ENCODE measurements at places on chromosomes 1 and 21.

- DNase-seq = peak; percentile 33
Observed at GRCh38 chr1:152917794-152918193, 9.4 kb downstream of the IVL start.

DNA sequence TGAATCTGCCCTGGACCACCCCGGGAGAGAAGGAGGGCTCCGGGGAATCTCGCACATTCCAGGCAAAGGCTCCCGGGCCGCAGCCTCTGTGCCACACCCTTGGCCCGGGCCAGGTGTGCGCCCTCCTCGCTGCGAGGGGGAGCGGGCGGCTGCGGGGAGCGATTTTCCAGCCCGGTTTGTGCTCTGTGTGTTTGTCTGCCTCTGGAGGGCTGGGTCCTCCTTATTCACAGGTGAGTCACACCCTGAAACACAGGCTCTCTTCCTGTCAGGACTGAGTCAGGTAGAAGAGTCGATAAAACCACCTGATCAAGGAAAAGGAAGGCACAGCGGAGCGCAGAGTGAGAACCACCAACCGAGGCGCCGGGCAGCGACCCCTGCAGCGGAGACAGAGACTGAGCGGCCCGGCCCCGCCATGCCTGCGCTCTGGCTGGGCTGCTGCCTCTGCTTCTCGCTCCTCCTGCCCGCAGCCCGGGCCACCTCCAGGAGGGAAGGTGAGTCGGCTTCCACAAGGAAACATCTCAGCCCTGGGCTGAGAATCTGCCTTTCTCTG lies at the start of gene LAMC2:
Gene LAMC2 (plus strand): TSS at position 324 of the 550 bp plus-strand sequence. CDS start 89 bp downstream, at position 413.
- no peak for DNase-seq

- no peak for DNase-seq
Observed at GRCh38 chr1:95138223-95138622, 21.1 kb downstream of the TLCD4 start.

- no peak for DNase-seq
Observed at GRCh38 chr1:15106608-15107007, 46.9 kb upstream of the TMEM51 start.

GRCh38 chr1:99472893-99473292 lies 173.0 kb upstream of the PALMD start:
- peak; percentile 27 for DNase-seq

- DNase-seq = peak; percentile 88
Observed at GRCh38 chr1:152036267-152037216, at the start of gene S100A11. S100A11 (minus strand) TSS chr1:152037004; CDS start chr1:152036915, 89 bp downstream.

DNA sequence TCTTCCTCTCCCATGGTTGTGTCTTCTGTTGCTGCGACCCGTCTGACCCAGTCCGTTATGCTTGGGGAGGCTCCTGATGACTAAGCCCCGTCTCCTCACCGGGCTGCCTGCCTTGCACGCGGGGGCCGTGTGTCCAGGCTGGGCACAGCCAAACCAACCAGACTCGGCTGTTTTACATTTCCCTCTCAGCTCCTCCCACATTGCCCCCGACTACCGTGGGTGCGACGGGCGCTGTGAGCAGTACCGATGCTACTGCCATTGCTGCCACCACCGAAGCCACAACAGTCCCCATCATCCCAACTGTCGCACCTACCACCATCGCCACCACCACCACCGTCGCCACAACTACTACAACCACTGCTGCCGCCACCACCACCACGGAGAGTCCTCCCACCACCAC lies 46.0 kb upstream of the CNTN2 start:
- DNase-seq = no peak

GRCh38 chr1:6869545-6869944 lies 84.3 kb downstream of the CAMTA1 start:
- no peak for DNase-seq

GRCh38 chr1:76764638-76765454 lies 102.4 kb upstream of the ST6GALNAC5 start:
- DNase-seq = peak; percentile 10

DNA sequence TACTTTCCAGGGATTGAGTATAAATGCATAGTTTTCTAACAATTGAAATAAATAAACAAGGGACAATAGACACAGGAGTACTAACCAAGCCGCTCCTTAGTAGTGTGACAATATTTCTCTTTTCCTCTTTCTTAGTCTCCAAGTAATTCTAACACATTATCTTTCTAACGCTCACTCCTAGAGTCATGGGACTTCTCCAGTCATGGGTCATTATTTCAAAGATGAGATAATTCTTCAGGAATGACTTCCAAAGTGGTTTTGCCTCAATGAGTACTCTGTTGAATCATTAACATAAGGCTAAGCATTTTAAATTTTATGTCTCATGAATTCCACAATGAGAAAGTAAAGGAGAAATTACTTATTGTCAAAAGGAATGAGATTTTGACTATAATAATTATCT lies 605.8 kb upstream of the ADAMTS5 start:
- peak; percentile 93 for DNase-seq

- no peak for DNase-seq
Observed at GRCh38 chr1:161009602-161010211, 11.2 kb downstream of the F11R start.

GRCh38 chr21:42338729-42339715 lies 11.8 kb downstream of the TFF2 start:
- no peak for DNase-seq

DNA sequence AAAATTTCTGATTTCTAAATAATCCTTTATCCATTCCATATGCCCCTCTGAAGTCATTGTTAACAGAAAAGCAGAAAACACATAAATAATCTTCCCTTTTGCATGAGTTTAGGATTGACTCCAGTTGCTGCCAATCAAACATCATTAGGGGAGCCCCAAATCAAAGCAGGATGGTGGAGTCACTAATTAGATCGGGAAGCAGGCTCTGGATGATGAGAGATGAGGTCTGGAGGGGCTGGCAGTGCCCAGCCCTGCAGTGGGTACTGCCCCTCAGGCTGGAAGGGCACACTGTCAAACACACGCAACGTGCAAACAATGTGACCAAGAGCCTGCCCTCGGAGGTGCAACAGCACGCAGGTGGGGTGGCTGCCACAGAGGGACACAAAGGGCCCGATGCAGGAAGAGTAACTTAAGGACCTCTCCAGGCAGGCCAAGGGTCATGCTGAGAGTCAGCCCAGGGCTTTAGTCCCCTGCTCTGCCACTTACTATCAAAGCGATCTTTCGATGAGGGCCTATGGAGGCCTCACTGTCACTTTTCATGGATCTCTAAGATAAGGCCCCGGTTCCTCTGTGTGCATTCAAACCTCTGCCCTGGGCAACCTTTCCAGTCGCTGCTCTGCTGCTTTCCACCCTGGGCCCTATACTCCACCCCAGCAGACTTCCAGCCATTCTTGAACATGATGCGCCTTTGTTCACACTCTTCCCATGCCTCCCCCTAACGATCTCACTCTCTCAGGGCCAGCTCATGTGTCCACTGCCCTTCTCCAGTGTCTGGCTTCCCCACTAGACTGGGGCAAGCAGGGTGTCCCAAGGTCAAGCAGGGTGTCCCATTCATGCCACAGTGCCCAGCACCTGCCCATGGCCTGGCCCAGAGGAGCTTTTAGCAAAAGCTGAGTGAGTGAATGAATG lies 98.9 kb downstream of the DMRTB1 start:
- no peak for DNase-seq

GRCh38 chr1:41950820-41951219 lies 32.1 kb upstream of the HIVEP3 start:
- no peak for DNase-seq

DNA sequence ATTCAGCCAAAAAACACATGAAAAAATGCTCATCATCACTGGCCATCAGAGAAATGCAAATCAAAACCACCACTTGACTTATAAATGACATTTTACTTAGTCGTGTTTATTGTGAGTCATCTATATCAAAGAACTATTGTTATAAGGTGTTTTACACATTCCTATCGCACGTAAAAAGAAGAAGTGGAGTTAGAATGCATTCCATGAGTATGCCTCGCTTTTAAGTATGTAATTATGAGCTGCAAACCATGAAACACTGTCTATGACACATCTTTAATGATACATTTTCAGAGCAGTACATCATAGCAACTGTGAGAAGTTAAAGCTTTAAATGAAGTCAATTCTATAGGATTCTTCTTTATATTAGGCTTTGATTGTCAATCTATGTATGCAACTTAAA lies 614.3 kb upstream of the ADAMTS5 start:
- peak; percentile 65 for DNase-seq

DNA sequence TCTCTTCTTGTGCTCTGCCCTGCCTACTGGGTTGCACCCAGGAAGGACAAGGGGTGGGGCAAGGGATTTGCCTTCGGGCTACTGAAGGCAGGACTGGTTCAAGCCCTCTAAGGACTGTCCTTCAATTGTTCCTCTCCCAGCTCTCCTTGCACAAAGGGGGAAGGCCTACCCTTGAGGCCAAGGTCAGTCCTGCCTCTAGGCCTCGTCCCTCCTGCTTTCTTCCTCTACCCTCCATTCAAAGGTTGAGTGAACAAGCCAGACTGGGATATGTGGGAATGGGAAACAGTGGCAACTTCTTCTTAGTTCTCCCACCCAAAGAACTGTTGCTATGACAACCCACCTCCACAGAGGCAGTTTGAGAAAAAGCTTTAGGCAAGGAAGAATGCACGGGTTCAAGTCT lies 2.7 kb downstream of the LURAP1 start:
- no peak for DNase-seq

DNA sequence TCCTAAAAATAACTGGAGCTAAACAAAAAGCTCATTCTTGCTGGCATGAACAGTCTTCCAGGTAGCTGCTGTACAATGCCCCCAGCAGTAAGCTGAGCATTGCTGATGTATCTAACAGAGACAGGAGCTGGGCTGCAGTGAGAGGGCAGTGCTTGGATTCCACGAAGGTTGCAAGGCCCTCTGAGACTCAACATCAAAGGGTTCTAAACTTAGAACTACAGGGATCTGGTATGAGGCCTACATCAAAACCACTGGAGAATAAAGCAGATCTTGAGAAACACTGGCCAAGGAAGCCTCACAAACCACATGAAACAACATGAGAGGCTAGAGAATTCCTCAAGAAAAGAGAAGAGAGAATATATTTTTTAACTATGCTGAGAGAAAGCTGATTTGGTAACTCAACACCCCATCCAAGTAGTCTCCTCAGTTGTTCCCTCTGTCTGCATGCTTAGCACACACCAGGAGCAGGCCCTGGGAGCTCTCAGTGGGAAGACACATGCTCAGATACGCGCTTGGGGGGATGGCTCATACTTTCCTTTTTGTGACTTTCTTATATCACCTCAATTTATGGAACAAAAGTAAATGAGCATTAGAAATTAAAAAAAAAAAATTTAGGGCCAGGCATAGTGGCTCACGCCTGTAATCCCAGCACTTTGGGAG lies 27.7 kb downstream of the DSTYK start:
- no peak for DNase-seq

GRCh38 chr1:1927751-1928150 lies 8.7 kb upstream of the TMEM52 start:
- DNase-seq = no peak

DNA sequence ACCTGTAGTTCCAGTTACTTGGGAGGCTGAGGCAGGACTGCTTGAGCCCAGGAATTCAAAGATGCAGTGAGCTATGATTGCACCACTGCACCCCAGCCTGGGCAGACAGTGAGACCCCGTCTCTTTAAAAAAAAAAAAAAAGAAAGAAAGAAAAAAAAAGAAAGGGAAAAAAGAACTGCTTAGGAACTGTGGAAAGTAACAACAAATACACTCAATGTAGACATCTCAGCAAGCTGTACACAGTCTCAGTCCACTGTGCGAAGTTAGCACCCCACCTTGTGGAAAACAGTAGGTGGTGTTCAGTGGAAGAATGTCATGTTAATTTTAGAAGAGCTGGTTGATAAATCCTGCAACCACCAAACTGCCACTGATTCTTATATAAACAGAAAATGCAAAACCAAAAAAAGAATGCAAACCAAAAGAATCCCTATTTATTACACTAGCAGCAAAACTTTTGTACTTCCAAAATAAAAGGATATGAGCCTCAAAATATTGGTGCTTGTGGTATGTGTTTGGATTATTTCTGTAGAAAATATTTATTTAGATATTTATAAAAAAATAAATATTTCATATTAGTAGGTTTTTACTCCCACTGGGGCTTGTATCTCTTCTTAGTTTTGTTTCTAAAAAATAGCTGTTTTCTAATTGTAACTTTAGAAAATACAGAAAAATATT lies 31.1 kb downstream of the ALG14 start:
- peak; percentile 80 for DNase-seq

DNA sequence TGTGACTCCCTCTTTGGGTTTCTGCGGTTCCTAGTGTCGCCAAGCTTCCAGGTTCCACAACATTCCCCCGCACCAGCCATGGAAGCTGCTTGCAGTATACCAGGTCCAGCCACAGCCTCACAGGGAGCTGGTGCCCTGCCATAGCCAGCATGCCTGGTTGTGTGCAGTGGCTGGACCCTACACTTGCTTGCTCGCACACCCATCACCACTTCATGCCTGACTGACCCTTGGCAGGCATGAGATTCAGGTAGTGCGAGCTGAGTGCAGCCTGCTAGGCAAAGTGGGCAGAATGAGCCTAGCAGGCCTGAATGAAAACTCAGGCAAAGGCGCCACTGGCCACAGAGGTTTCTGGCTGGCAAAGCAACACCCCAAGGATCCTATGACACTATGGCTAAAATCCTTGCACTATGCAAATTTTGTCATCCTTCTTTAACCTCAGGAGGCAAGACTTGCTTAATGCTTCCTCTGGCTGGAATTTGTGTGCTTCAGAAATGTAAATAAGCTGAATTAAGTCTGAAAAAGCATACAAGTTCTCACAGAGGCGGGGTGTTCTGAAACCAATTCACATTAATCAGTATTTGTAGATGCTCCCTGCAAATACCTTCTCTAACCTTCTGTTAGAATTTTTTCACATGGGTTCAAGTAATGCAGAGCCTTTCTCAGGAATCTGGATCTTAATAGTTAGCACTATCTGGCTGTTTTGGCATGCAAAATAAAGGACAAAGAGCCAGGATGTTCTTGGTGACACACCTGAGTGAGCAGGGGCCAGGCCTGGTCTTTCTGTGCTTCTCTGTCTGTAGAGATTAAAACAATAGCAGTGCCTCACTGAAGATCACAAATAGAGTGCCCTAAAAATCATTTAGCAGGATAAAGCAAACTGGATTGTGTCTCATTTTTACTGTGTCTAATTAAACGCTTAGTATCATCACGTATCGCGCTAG lies 256.9 kb downstream of the GPATCH2 start:
- no peak for DNase-seq

- DNase-seq = no peak
Observed at GRCh38 chr1:244154872-244155531, 103.9 kb downstream of the ZBTB18 start.

DNA sequence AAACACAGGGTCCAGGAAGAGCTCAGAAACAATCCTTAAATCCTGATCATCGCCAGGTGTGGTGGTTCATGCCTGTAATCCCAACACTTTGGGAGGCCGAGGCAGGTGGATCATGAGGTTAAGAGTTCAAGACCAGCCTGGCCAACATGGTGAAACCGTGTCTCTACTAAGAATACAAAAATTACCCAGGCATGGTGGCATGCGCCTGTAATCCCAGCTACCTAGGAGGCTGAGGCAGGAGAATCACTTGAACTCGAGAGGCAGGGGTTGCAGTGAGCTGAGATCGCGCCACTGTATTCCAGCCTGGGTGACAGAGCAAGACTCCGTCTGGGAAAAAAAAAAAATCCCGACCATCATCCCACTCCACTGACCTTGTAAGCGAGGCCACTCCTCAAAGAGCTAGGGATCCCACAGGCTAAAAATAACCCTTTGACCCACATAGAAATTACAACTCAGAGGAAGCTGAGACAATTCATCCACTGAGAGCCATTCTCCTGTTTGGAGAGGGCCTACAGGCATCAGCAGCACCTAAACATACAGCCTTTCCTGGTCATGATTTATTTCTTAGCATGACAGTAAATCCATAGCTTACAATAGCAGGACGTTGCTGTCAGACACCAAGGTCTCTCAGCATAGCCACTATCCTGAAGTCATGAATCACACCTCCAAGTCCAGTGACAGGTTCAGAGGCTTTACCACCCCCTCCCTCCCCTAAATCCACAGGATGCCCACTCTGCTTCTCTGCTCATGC lies 66.7 kb downstream of the TGFBR3 start:
- DNase-seq = no peak

All from EL (cell line).